ENCODE measurements at places on chromosomes 2 and 18.

- DNase-seq = no peak
These were observed 61.1 kb downstream of the FMNL2 start for GRCh38 chr2:152396051-152396511.

GRCh38 chr2:44005846-44006245, 10.1 kb upstream of the LRPPRC start:
- DNase-seq = no peak

DNA sequence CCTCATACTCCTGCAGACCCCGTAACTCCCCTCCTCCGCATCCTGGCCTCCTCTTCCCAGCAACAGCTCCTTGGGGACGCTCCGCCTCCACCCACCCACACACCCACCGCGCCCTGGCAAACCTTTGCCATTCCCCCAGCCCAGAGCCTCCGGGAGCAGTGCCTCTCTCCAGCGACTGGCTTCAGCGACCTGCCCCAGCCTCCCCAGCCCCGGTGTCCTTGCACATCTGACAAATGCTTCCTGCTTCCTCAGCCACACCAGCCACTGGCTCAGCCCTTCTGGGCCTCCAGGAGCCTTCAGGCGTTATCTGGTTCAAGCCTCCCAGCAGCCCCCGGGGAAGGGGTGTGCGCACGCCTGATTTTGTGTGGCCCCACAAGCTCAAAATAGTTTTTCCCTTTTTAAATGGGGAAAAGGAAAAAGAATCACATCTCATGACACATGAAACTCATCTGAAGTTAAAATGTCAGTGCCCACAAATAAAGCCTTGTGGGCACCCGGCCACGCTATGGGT, 14.2 kb downstream of the ESPNL start:
- DNase-seq = no peak

- no peak for DNase-seq
These were observed 168.8 kb downstream of the ZNF385B start for GRCh38 chr2:179692610-179693009.

DNA sequence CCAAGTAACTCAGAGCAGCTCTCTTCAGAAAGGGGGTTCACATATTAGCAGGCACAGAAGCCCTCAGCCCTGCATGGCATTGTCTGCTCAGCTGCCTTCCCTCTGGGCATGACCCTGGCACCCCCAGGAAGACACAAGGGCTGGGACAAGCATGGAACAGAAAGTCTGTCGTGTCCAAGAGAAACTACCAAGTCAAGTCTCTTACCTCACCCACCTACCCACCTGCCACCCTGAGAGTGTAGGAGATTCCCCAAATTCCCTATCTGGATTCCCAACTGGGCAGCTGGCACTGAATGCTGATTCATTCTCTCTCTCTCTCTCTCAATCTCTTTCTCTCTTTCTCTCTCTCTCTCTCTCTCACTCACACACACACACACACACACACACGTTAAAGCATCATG, 21.6 kb downstream of the SMAD7 start:
- no peak for DNase-seq

DNA sequence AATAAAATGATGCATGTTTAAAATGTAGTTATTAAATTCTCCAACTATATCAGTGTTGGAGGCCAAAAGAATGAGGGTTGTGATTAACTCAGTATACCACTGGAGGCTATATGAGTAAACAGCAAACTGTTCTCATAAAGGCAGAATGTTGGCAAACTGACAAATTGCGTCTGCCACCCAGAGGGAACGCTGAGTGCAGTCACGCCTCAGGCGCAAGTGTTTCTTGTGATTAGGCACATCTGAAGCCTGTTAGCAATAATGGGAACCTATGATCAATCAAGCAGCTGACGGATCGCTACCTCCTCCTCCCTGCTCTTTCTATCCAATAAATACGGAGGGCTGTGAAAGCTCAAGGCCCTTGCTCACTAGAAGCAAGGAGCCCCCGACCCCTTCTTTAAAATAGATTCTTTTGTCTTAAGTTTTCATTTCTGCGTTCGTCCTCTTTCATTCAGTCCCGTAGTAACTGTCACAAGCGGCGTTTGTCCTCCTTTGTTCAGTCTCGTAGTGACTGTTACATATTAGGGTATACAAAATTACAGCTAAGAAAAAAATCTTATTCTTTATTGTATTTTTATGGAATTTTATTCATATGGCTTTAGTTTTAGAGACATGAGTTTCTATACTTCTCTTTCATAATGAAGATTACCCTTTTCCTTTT, 16.3 kb upstream of the RMND5A start:
- peak; percentile 66 for DNase-seq

DNA sequence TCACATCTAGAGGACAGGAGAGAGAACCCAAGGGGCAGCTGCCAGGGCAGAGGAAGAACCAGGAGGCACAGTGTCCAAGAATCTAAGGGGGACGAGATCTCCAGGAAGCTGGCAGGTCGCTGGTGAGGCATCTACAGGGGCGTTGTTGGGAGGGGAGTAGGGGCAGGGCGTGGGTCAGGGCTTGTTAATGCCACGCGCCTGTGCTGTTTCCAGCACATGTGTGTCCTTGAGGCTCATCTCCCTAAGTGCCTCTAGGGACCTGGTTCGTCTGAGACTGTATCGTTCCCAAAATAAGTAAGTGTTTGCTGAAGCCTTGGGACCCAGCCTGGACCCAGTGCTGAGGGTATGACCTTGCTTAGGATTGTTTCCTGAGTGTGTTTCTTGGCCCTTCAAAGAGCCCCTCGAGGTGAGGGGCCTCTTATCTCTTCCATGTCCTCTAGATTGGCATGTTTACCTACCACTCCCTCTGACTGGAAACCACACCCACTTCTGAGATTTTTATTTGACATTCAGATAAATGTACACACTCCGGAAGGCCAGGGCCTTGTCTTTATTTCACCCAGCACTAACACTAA, 22.2 kb downstream of the HK2 start:
- DNase-seq = no peak

- no peak for DNase-seq
These were observed 26.5 kb downstream of the ACVR1 start for GRCh38 chr2:157849591-157849990.

All from DMS153 (cell line).